ENCODE measurements at places on chromosomes 3 and 15.

DNA sequence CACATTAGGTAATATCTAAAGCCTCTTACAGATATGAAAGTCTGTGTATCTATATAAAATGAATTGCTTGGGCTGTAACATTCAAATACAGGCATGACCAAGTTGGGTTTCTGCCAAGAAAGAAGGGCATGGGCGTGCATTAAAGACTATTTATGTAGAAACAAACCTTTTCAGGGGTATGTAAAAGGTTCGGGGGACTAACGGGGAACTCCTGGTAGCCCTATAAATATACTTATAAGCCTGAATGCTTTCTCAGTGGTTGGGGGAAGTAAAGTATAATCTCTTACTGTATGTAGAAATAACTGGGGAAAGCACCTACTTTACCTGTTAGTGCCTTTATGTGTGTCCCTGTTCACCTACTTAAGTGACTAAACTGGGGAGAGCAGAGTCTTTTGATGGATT is 154.5 kb upstream of the TBL1XR1 start:
- no peak for DNase-seq

GRCh38 chr15:71493526-71493925 is 316.8 kb upstream of the NR2E3 start:
- DNase-seq: no peak

DNA sequence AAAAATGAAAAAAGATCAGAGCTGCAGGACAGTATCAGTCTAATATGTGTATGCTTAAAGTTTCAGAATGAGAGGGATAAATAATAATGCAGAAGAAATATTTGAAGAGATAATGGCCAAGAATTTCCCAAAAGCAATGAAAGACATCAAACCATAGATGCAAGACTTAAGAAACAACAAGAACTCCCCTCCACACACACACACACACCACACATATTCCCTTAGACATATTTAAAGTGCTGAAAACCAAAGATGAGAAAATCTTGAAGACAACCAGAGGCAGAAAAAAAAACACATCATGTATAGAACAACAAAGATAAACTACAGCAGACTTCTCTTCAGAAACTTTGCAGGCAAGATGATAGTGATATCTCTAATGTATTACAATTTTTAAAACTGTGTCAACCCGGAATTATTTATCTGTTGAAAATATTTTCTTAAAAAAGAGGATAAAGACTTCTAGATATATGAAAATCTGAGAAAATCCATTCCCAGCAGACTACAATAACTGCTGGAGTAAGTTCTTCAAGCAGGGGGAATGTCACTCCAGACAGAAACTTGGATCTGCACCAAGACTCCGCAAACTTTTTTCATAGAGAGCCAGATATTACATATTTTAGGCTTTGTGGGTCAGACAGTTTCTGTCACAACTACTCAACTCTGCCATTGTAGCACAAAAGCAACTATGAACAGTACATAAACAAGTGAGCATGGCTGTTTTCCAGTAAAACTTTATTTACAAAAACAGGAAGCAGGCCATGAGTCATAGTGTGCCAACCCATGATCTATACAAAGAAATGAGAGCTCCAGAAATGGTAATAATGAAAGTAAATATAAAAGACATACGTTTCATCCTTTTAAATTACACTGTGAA is 223.4 kb upstream of the CGNL1 start:
- DNase-seq: no peak

DNA sequence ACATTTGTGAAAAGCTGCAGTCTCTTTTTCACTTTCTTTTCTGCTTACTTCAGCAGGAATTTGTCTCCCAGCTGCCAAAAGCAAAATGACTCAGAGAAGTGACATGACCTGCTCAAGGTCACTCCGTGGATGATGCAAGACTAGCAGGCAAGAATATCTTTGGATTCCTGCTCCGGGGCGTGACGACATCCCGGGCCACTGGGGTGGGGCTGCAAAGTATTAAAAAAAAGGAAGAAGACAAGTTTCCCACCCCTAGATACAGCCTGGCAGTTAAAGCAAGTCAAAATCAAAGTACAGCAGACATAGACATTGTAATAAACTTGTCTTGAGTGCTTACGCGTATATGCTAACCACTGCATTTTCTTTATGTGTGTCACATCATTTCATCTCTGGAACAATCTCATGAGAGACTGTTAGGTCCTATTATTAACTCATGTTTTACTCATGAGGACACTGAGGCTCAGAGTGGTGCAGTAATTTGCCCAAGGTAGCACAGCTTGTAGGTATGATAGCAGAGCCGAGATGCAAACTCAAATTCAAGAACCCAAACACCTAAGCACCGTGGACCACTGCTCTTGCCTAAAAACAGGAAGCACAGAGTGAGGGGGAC is 485.2 kb upstream of the PROK2 start:
- no peak for DNase-seq

DNA sequence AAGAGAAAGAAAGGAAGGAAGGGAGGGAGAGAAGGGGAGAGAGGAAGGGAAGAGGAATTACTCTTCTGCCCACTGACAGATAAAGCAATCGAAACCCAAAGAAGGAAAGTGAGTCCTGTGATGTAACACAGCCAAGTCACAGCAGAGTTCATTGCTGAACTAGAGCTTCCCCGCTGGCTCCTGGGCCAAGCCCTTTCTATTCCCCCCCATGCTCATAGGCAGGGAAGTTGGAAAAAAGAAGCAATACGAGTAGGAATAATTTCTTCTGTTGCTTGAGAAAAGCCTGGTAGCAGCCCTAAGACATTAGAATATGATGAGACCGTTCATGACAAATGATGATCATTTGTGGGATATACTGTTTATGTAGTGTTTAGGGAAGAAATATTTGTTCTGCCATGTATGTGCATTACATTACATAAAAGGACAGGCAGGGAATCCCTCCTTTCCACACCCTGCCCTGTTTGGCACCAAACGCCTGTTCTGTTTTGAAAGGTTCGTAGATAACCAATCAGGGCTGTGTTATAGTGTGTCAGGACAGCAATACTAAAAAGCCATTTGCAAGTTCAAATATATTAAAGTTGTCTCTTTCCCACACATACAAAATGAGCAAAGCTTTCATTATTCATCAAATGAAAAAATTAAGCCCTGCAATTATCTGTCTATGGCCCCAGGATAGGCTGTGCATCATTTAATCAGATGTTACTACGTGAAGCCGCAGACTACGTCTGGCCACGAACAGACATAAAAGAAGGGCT is 111.0 kb upstream of the TRPM1 start:
- DNase-seq: no peak

- DNase-seq: no peak
Observed at GRCh38 chr3:7340795-7341194, 479.9 kb downstream of the GRM7 start.

- DNase-seq: no peak
Observed at GRCh38 chr15:29942548-29942947, 120.3 kb upstream of the TJP1 start.

DNA sequence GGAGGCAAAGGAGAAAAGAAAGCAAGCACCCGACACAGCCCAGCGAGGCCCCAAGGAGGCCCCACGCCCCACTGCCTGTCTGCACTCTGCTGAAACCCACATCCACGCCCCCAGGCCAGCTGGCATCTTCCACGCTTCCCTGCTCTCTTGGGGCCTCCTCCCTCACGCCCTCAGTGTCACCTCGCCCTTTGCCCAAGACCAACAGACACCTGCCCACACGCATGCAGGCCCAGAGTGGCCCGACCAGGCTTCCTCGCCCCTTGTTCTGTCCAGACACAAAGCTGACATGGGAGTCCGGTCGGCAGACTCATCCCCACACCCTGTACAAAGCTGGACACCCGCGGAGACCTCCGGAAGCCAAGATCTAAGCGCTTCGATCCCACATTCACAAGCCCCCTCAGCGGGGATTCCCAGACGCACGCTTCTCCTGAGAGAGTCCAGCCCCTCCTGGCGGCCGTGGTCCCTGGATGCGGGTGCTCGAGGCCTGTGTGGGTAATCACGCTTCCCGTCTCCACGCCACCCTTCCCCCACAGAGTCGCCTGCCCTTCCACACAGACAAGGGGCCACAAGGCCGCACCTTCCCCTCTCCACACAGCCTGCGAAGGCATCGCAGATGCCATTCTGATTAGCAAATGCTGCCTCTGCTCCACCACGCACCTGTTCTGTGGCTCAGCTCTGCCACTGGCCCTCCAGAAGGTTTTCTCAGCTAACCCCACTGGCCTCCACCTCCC is 176.6 kb downstream of the XXYLT1 start:
- DNase-seq: no peak

- no peak for DNase-seq
Observed at GRCh38 chr15:55786341-55786740, 43.4 kb upstream of the PRTG start.

DNA sequence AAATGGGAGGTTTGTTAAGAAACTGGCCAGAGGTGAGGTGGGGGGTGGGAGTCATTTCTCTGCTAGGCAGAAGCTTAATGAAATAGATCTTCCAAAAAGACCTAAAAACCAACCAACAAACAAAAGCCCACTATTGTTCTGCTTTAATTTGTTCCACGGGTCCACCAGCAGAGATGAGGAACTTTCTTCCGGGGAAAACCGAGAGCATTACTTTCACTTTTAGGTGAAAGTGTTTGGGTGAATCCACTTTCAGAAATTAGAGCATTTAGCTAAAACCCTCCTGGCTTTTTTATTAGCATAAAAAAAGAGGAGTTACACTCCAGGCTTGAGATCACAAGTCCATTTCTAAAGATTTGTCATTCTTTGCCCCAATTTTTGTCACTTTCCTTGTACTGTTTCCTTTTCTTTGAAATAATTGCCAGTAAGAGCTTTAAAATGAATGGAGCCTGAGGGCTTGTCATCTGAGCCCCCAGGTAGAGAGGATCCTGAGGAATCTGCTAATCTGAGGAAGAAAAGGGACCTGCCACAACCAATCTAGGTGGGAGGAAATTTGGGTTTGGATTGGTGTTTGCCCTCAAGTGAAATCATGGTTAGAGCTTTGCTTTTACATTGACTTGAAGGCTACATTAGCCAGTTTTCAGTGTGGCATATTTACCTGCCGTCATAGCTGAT is 667.6 kb downstream of the NAALADL2 start:
- no peak for DNase-seq

DNA sequence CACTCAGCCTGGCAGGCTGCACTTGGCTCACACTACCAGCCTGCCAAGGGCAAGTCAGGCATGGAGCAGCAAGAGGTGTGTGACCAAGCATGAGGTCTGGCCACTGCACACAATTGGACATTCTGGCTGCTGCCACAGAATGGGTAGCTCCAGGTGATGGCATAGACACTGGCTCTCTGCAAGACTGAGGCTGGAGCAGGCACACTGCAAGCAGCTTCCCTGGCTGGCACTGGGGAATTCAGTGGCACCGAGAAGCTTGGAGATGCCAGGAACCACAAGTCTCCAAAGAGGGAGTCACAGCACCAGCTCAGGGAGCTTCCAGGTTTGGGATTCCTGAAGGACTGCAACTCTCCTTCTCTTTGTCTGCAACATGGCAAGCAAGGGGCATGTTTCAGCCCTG is 42.0 kb upstream of the KCNH8 start:
- no peak for DNase-seq

DNA sequence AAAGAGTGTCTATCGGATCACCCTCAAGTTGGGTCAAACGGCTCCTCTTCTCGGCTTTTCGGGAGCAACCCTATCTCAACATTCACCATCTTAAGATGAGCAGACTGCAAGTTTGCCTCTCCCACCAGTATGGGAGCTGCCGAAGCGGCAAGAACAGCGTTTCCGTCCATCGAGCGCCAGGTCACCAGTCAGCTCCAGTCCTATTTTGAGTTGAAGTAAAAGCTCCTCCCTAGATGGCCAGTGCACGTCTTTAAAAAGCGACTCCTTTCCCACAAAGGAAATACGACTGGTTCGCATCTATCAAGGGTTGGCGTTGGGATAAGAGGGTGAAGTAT is 369 bp upstream of the U2SURP start:
- DNase-seq: no peak

- DNase-seq: no peak
Observed at GRCh38 chr3:128864351-128864811, 15.0 kb upstream of the ACAD9 start.

DNA sequence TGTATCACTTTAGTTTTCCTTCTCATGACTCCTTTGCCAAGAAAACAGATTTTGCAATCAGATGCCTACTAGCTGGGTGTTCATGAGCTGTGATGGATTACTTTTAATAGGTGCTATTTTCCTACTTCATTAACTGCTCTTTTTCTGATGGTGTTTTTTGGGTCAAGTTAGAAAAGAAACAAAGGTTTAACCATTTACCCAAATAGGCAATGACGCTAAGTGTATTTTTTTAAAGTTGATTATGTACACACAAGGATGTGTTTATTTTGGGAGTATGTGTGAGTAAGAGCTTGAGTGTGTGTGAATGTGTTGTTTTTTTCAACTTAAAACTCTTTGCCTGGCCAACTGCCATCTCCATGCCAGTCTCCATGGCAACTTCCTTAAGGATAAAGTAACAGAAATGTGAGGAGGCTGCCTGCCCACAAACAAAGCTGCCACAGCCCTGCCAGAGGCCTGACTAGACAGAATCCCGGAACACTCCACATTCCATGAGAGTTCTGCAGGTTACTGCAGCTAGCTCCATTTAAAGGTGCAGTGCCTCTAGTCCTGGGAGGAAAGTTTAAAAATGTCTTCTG is 215.6 kb upstream of the RBMS3 start:
- no peak for DNase-seq

DNA sequence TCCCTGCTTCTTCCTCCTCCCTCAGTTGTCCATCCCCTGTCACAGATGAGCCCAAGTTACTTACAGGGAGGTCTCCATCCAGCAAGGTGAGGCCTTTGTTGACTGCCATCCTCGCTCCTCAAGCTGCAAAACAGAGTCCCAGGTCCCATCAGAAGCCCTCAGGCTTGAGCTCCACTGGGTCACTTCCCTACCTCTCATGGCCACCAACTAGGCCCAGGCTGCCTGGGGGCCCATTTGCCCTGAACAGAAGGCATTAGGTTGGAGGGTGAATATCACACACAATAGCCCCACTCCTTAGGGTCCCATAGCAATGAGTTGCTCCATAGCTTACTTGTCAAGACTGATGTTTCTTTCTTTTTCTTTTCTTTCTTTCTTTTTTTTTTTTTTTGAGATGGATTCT is 1.8 kb downstream of the PLIN1 start:
- DNase-seq: no peak

DNA sequence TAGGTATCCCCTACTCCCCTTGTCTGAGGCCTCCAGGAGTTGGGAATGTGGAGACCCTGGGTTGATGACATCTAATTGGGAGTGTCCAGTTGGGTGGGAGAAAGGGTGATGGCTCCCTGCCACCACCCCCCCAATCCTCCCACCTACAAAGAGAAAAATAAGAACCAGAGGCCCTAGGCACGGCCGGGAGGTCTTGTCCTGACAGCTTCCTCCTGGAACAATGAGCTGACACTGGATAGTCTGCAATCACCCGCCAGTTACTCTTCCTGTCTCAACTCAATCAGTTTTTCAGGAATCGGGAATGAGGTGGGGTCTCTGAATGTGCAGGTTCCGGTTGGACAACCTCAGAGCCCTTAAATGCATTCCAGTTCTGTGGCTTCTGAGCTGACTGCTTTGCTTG is 129.9 kb upstream of the MRPS22 start:
- DNase-seq: no peak

- DNase-seq: no peak
Observed at GRCh38 chr3:155889952-155890351, 19.5 kb downstream of the GMPS start.

- DNase-seq: no peak
Observed at GRCh38 chr15:60782316-60782715, 303.4 kb upstream of the ICE2 start.

GRCh38 chr3:50237754-50238548 is 1.9 kb downstream of the GNAI2 start:
- peak; percentile 87 for DNase-seq
